Tongue (tissue), 3 donors: ENCODE measurements at places on chromosomes 11 and 22. TPM values are rescaled to one million over a fixed set of nuclear protein-coding genes. Genes with fewer than 3 reads are reported as not detected.

GRCh38 chr11:75524665-75525432, 892 bp downstream of the GDPD5 start:
- no peak for DNase-seq

DNA sequence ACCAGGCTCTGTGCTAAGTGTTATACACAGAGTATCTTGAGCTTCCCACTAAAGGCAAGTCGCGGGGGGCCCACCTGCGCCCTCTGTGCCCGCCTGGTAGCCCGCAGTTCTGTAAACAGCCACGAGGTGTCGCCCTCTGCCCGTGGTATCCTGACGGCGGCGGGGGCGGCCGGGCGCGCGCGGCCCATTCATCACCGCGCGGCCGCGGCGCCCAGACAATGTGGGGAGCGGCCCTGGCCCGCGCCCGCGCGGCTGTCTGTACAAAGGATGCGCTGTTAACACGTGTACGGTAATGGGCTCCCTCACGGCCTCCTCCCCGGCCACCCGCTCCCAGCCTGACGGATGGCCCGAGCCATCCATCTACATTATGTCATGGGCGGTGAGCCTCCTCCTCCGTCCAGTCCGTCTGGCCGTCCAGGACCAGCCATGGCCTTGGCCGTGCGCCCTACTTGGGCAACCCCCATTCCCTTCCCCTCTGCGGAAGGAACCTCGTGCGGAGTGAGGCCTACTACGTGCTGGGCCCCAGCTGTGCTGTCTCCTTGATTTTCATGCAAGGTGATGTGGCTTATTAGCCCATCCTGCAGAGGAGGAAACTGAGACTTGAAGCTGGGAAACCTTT, 99.4 kb downstream of the MIAT start:
- DNase-seq, result peak; percentile 73

- peak; percentile 61 for DNase-seq
Observed at GRCh38 chr11:2914455-2915195, 14.6 kb downstream of the PHLDA2 start.

Gene OR10G4
- not detected for total RNA-seq

Gene OR5A1
- total RNA-seq, result not detected

Gene FADS2
- total RNA-seq, result 39.6 TPM
